Heart left ventricle (tissue), 16 donors: ENCODE measurements at places on chromosomes 6 and 20. TPM values are rescaled to one million over a fixed set of nuclear protein-coding genes. Genes with fewer than 3 reads are reported as not detected.

- no peak overlapping the region for H3K27ac ChIP-seq
- H3K36me3 ChIP-seq = peaks cover 17% of the 10 kb centered on the region
- H3K4me3 ChIP-seq = no peak overlapping the region
- H3K4me1 ChIP-seq = no peaks in the 10 kb centered on the region
Measured at GRCh38 chr6:33452496-33452895, 1.9 kb upstream of the ZBTB9 start.

The OXT gene
- polyA plus RNA-seq = not detected

- peaks cover 5% of the 10 kb centered on the region for H3K36me3 ChIP-seq
- H3K27ac ChIP-seq = peak overlapping the region; percentile 97
Measured at GRCh38 chr6:27836783-27837624, 75.2 kb downstream of the OR2B2 start.

DNA sequence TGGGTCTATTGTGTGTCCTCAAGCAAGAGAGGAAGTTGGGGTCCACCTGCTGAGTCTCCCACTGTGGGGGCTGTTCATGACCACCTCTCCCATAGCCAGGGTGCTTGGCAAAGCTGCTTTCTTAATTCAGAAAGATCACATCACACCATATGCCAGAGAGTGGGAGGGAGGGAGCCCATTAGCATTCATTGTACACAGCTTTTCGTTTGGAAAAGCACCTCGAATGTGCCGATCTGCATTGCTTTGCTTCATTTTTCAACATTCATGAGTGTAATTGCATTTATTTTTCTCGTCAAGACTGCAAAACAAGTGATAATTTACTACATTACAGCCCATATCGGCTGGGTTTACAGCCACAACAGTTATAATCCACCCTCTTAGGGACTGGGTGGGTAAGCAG is 327.3 kb downstream of the PTPRT start:
- no peak for DNase-seq
- no peaks in the 10 kb centered on the region for H3K27me3 ChIP-seq
- no peaks in the 10 kb centered on the region for H3K4me1 ChIP-seq
- H3K36me3 ChIP-seq = no peaks in the 10 kb centered on the region
- H3K27ac ChIP-seq = no peak overlapping the region

GRCh38 chr6:34243901-34244884 is 4.6 kb downstream of the SMIM29 start:
- H3K27me3 ChIP-seq = no peaks in the 10 kb centered on the region
- peaks cover 13% of the 10 kb centered on the region for H3K4me1 ChIP-seq
- H3K27ac ChIP-seq = peak overlapping the region; percentile 56
- no peak overlapping the region for H3K4me3 ChIP-seq

The VNN1 gene
- 0.38 TPM for polyA plus RNA-seq

GRCh38 chr6:7691675-7692452 is 34.0 kb upstream of the BMP6 start:
- H3K4me3 ChIP-seq = no peak overlapping the region
- no peaks in the 10 kb centered on the region for H3K4me1 ChIP-seq
- H3K27ac ChIP-seq = no peak overlapping the region
- peak; percentile 41 for DNase-seq
- no peaks in the 10 kb centered on the region for H3K36me3 ChIP-seq
- no peaks in the 10 kb centered on the region for H3K27me3 ChIP-seq

DNA sequence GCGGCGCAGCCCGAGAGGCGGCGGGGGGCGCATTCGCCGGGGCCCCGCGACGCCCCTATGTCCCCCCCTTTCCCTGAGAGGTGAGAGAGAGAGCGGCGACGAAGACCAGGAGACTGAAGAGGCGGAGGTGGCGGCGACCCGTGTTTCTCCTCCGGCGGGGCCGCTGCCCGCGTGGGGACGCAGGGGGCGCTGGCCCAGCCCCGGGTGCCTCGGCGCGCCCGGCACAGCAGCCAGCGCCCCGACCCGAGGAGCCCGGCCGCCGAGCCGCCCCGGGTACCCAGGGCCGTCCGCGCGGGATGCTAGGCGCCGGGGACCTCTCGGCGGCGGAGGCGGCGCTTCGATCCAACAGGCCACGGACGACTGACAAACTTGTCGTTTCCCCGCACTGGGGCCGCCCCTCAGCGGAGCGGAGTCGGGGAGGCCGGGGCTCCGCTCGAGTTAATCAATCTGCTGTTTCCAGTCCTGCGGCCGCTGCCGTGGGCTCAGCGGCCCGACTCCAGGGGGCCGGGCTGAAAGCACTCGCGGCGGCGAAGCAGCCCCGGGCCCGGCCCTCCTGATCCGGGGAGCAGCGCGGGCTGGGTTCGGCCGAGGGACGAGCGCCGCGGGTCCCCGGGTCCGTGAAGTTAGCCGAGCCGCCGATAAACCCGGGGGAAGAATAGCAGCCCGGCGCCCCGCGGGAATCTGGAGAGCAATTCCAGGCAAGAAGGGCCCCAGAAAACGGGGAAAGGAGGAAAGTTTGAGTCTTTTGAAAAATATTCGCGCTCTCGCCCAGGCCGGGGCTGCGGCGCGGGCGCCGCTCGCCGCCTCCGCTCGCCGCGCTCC is 631 bp downstream of the MDGA1 start:
- peaks cover 21% of the 10 kb centered on the region for H3K4me1 ChIP-seq
- H3K36me3 ChIP-seq = no peaks in the 10 kb centered on the region
- peak overlapping the region; percentile 76 for H3K4me3 ChIP-seq
- peak overlapping the region; percentile 72 for H3K27ac ChIP-seq
- peaks cover 27% of the 10 kb centered on the region for H3K27me3 ChIP-seq

- peak overlapping the region; percentile 6 for H3K4me3 ChIP-seq
- H3K27me3 ChIP-seq = peaks cover 7% of the 10 kb centered on the region
- H3K27ac ChIP-seq = no peak overlapping the region
- no peaks in the 10 kb centered on the region for H3K36me3 ChIP-seq
Measured at GRCh38 chr6:26577720-26578072, 19.1 kb upstream of the ABT1 start.

The ZBP1 gene
- 0.15 TPM for polyA plus RNA-seq

GRCh38 chr6:159540152-159540551 is 152.9 kb downstream of the SOD2 start:
- no peak for DNase-seq
- no peaks in the 10 kb centered on the region for H3K4me1 ChIP-seq
- H3K36me3 ChIP-seq = no peaks in the 10 kb centered on the region

The RAMACL gene
- polyA plus RNA-seq = 0.88 TPM

The PREX1 gene
- 7.2 TPM for polyA plus RNA-seq

GRCh38 chr6:33490198-33490597 is 35.8 kb downstream of the ZBTB9 start:
- no peak overlapping the region for H3K27ac ChIP-seq
- H3K4me1 ChIP-seq = no peaks in the 10 kb centered on the region
- peaks cover 3% of the 10 kb centered on the region for H3K27me3 ChIP-seq
- H3K4me3 ChIP-seq = no peak overlapping the region

- H3K4me3 ChIP-seq = no peak overlapping the region
- no peak for DNase-seq
Measured at GRCh38 chr20:53176134-53176533, 204.0 kb downstream of the TSHZ2 start.

- H3K36me3 ChIP-seq = no peaks in the 10 kb centered on the region
- H3K4me3 ChIP-seq = no peak overlapping the region
- no peak overlapping the region for H3K27ac ChIP-seq
- DNase-seq = no peak
- H3K27me3 ChIP-seq = no peaks in the 10 kb centered on the region
Measured at GRCh38 chr6:167736486-167737204, 90.1 kb upstream of the AFDN start.

GRCh38 chr6:53161481-53162009 is 12.9 kb upstream of the GCM1 start:
- no peaks in the 10 kb centered on the region for H3K27me3 ChIP-seq
- DNase-seq = no peak
- no peaks in the 10 kb centered on the region for H3K36me3 ChIP-seq
- H3K4me3 ChIP-seq = no peak overlapping the region
- H3K27ac ChIP-seq = no peak overlapping the region

- H3K36me3 ChIP-seq = no peaks in the 10 kb centered on the region
- no peak overlapping the region for H3K4me3 ChIP-seq
- H3K4me1 ChIP-seq = no peaks in the 10 kb centered on the region
- H3K27me3 ChIP-seq = no peaks in the 10 kb centered on the region
Measured at GRCh38 chr6:52415917-52416628, 4.1 kb upstream of the EFHC1 start.

DNA sequence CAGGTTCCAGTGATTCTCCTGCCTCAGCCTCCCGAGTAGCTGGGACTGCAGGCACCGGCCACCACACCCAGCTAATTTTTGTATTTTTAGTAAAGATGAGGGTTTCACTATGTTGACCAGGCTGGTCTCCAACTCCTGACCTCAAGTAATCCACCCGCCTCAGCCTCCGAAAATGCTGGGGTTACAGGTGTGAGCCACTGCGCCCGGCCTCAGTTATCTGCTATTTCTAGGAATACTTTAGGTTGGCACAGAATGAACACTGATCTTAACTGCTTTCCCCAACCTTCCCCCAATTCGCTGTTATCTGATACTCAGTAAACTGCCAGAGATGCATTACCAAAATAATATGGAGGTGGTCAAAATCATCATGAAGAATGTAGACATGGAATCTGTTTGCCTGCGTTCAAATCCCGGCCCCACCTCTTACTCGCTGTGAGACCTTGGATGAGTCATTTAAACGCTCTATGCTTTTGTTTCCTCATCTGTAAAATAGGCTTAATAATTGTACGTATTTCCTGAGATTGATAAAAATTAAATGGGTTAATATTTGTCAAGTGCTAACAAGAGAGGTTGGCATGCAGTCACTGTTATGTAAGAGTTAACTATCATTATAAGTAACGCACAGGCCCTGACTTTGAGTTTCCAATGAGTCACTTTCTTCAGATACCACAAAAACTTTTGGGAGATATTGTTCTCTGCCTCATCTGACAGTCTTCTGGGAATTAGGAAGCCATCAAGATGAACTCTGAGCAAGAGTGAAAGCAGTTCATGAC is 44.5 kb upstream of the NCOA3 start:
- H3K4me1 ChIP-seq = no peaks in the 10 kb centered on the region
- no peak for DNase-seq
- H3K4me3 ChIP-seq = no peak overlapping the region
- no peak overlapping the region for H3K27ac ChIP-seq
- H3K36me3 ChIP-seq = no peaks in the 10 kb centered on the region

The TFAP2B gene
- not detected for polyA plus RNA-seq

GRCh38 chr20:50298554-50299324 is 108.1 kb downstream of the CEBPB start:
- no peaks in the 10 kb centered on the region for H3K27me3 ChIP-seq
- H3K4me1 ChIP-seq = peaks cover 55% of the 10 kb centered on the region
- no peak for DNase-seq
- H3K36me3 ChIP-seq = no peaks in the 10 kb centered on the region
- no peak overlapping the region for H3K4me3 ChIP-seq

DNA sequence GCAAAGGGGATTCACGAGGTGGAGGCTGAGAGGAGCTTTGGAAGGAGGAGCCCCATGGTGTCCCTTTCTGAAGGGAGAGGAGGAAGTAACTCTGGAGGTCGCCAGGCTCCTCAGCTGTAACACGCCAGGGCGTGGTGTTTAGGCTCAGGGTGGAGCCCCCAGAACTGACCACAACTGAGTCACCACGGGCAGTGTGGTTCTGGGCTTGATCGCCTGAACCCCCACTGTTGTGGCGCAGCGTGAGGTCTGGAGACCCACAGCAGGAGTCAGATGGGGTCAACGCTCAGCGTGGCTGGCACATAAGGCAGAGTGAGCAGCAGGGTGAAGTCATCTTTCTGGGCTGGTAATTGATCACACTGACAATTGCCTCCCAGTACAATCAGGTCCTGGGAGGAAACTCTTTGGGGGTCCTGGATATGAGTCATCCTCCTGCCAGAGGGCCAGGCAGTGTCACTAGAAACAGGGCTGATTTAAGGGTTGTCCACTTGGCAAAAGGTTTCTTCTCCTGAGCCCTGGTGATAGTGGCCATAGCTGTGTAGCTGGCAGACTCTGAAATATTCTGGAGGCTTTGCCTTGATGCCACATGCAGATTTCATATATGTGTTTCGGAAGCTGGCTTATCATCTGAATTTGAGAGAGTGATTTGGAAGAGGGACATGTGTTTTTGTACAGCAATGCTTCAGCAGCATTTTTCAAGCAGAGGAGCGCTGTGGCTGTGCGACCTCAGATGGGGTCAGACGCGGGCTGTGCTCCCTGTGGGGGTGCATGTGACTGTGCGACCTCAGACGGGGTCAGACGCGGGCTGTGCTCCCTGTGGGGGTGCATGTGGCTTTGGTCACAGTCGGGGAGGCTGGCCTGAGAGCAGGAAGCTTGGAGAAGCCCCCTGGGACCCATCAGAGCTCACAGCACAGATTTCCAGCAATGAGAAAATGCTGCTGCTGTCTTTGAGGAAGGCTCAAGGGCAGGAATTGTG is 50.0 kb downstream of the SYNJ2 start:
- peak; percentile 86 for DNase-seq
- no peak overlapping the region for H3K4me3 ChIP-seq
- H3K4me1 ChIP-seq = peaks cover 51% of the 10 kb centered on the region
- peak overlapping the region; percentile 82 for H3K27ac ChIP-seq
- H3K36me3 ChIP-seq = no peaks in the 10 kb centered on the region
- H3K27me3 ChIP-seq = no peaks in the 10 kb centered on the region

- no peaks in the 10 kb centered on the region for H3K4me1 ChIP-seq
- H3K4me3 ChIP-seq = no peak overlapping the region
- H3K27me3 ChIP-seq = no peaks in the 10 kb centered on the region
- H3K36me3 ChIP-seq = no peaks in the 10 kb centered on the region
- DNase-seq = no peak
Measured at GRCh38 chr6:3204921-3205320, 22.5 kb downstream of the TUBB2B start.

GRCh38 chr6:68615938-68616337 is 19.1 kb upstream of the ADGRB3 start:
- H3K27me3 ChIP-seq = no peaks in the 10 kb centered on the region
- H3K4me1 ChIP-seq = no peaks in the 10 kb centered on the region
- DNase-seq = no peak
- H3K27ac ChIP-seq = no peak overlapping the region
- no peaks in the 10 kb centered on the region for H3K36me3 ChIP-seq

The PI3 gene
- polyA plus RNA-seq = 0.47 TPM

GRCh38 chr6:24480705-24481104 is 8.7 kb downstream of the GPLD1 start:
- DNase-seq = no peak
- H3K27me3 ChIP-seq = no peaks in the 10 kb centered on the region
- H3K4me3 ChIP-seq = no peak overlapping the region

- peak; percentile 75 for DNase-seq
- H3K36me3 ChIP-seq = no peaks in the 10 kb centered on the region
- no peaks in the 10 kb centered on the region for H3K27me3 ChIP-seq
- peak within 1 kb of the TSS; percentile 29 for H3K27ac ChIP-seq
- H3K4me3 ChIP-seq = peak within 1 kb of the TSS; percentile 58
Measured at GRCh38 chr20:17530716-17531664, at the start of gene BFSP1. Gene BFSP1 (minus strand): TSS chr20:17531379. CDS start chr20:17531329, 50 bp downstream.

DNA sequence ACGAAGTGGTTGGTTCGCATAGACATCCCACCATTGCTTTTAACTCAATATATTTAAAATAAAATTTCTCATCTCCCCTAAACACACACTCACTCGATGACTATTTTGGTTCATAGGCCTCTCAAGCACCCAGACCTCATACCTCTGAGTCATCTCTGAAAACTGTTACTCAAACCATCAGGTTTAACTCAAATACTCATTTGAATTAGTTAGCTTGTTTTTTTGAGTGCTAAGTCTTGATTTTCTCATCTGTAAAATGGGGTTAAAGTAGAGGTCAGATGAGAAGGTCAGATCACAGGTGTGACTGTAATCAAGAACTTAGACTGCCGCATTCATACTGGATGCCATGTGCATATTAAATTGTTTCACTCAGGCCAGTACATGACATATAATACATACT is 243.9 kb upstream of the TENT5A start:
- no peaks in the 10 kb centered on the region for H3K4me1 ChIP-seq
- no peak overlapping the region for H3K27ac ChIP-seq
- no peaks in the 10 kb centered on the region for H3K27me3 ChIP-seq
- H3K4me3 ChIP-seq = no peak overlapping the region
